ENCODE measurements at places on chromosomes 6 and 20.

DNA sequence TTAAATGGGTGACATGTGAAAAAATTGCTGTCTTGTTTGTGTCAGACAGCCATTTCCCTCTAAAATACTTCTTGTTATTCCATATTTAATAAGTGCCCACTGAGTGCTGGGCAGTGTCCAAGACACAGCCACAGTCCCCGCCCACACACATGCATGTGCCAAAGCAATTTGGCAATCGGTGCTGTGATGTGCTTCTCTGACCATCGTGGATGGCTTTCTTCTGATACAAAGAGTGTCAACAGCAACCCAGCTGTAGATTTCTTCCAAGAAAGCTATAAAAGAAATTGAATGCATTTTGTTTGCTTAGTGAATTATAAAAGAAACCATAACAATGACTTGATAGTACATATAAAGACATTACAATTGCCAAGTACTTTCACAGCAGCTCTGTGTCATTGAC lies 140.5 kb upstream of the ATXN1 start:
- no peak for DNase-seq

- no peak for DNase-seq
Observed at GRCh38 chr6:26322645-26323482, 42.1 kb upstream of the BTN3A2 start.

- no peak for DNase-seq
Observed at GRCh38 chr20:9498322-9498721, 16.1 kb upstream of the LAMP5 start.

- no peak for DNase-seq
Observed at GRCh38 chr20:47995661-47996060, 210.4 kb upstream of the SULF2 start.

GRCh38 chr6:102732898-102733297 lies 1339.4 kb downstream of the GRIK2 start:
- no peak for DNase-seq

DNA sequence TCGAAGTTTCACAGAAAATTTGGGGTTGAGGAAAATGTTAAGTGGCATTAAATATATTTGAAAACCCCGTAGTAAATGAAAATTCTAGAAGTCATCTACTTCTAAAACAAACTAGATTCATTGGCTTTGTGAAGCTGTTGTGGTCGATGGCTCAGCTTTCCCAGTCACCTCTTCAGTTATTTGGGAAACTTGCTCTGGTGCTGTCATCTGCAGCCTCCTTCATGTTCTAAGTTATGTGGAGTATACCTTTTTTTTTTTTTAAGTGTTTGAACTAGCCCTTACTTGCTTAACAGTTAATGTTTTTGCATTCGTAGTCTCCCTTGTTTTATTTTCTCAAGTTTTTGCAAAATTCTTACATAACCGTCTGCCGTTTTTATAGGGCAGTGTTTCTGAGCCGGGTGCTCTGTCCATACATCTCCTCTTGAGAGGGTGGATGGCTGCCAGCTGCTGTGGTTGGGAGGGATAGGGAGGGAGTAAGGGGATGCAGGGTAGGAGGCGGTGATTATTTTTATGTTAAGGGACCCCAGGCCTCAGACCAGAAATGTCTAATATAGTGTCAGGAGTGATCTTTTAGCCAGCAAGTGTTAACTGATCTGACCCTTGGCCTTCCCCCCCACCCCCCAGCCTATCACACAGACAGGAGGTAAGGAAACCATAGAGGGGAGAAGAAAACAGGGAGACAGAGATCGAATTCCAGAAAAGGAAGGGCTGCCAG lies 7.1 kb downstream of the RREB1 start:
- no peak for DNase-seq

- no peak for DNase-seq
Observed at GRCh38 chr20:40869218-40870147, 159.1 kb upstream of the TOP1 start.

- DNase-seq: no peak
Observed at GRCh38 chr6:141460743-141461484, 671.8 kb upstream of the GJE1 start.

All from kidney epithelial cell (primary cell).